ENCODE measurements at places on chromosomes 13 and 19. TPM values are rescaled to one million over a fixed set of nuclear protein-coding genes. Genes with fewer than 3 reads are reported as not detected.

DNA sequence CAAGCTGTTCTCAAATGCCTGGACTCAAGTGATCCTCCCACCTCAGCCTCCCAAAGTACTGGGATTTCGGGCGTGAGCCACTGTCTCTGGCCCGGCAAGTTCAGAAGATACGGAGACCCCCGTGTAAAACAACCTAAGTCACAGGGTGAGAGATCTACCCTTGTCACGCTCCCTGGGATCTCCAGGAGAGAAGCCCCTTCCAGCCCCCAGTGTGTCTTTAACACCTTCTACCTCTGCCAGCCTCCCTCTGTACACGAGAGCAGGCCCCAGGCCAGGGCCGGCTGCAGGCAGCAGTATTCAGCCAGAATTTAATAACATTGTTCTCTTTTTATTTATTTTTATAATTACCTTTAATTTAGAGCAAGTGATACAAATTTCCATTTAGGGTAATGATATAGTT, 49.4 kb downstream of the ZNF536 start:
- no peak for DNase-seq
- no peaks in the 10 kb centered on the region for H3K4me1 ChIP-seq
- H3K4me3 ChIP-seq: no peak overlapping the region
- no peak overlapping the region for H3K27ac ChIP-seq

GRCh38 chr19:29410601-29411000, 115.2 kb upstream of the VSTM2B start:
- H3K27ac ChIP-seq: no peak overlapping the region
- no peaks in the 10 kb centered on the region for H3K36me3 ChIP-seq
- no peak for DNase-seq
- H3K4me3 ChIP-seq: no peak overlapping the region
- peaks cover 4% of the 10 kb centered on the region for H3K27me3 ChIP-seq

GRCh38 chr19:10043286-10043927, 30.1 kb downstream of the RDH8 start:
- H3K36me3 ChIP-seq: no peaks in the 10 kb centered on the region
- DNase-seq: no peak
- H3K27ac ChIP-seq: no peak overlapping the region
- no peak overlapping the region for H3K4me3 ChIP-seq
- H3K27me3 ChIP-seq: peaks cover 5% of the 10 kb centered on the region

DNA sequence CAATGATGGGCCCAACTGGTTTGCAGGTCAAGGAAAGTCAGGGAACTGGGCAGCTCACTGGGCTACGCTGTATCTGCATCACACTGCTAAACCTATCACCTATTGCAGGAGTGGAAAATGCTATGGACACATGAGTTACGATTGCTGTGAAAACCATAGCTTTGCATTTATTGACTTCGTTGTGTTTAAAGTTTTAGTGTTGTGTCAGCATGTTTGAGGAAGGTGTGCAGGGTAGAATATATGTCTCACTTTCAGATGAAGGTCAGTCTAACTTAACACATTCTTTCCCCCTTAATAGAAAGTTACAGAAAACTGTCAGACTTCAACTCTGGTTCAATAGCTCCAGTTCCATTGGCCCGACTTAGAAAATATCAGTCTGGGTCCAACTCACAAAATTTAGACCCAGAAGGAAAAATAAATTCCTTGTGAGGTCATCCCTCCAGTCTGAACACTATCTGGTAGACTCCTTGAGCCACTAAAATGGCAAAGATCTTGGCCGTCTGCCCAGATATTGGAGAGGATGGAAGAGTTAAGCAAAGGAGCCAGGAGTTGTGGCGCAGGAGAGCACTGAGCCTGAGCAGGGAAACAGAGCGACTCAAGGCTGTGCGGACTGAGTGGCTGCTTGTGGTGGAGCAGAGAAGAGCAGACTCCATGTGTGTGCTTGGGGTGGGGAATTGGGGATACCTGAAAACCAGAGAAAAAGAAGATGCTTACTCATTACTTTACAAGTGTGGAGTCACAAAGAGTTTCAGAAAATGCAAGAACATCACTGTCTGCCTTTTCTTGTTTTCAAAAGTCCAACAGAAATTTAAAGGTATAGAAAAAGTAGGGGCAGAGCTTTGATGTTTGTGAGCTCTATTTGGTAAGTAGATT, 518.5 kb downstream of the FGF9 start:
- H3K4me3 ChIP-seq: no peak overlapping the region
- no peaks in the 10 kb centered on the region for H3K27me3 ChIP-seq
- H3K4me1 ChIP-seq: no peaks in the 10 kb centered on the region
- DNase-seq: no peak

The RELB gene
- total RNA-seq: 12.2 TPM

The PNMA8B gene
- 1.5 TPM for total RNA-seq

The PSG2 gene
- total RNA-seq: not detected

Measured in lower lobe of right lung (tissue), 2 donors.